ENCODE measurements at places on chromosomes 16 and 17. TPM values are rescaled to one million over a fixed set of nuclear protein-coding genes. Genes with fewer than 3 reads are reported as not detected.

Gene SLC12A3
- total RNA-seq, result not detected

GRCh38 chr17:69723741-69724140, 309.2 kb downstream of the MAP2K6 start:
- DNase-seq, result no peak

DNA sequence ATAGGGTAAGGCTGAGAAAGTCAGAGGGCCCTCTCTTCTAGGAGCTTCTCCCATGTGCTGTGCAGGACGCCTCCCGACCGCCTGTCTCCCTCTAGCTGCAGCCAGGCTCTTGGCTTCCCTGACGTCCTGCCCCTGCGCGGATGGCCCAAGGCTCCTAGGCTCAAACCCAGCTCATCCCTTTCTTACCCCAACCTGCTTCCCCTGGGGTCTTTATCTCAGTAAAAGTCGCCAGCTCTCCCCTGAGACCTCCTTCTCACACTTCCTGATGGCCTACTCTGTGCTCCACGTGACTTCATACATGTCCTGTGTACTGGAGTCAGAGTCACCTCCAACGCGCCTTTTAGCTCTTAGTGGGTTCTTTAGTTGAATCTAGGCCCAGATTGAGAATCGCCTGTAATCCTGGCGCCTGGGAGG, 1.1 kb upstream of the ZNF747 start:
- no peak for DNase-seq

GRCh38 chr16:79535130-79535529, 65.4 kb downstream of the MAF start:
- DNase-seq, result no peak

DNA sequence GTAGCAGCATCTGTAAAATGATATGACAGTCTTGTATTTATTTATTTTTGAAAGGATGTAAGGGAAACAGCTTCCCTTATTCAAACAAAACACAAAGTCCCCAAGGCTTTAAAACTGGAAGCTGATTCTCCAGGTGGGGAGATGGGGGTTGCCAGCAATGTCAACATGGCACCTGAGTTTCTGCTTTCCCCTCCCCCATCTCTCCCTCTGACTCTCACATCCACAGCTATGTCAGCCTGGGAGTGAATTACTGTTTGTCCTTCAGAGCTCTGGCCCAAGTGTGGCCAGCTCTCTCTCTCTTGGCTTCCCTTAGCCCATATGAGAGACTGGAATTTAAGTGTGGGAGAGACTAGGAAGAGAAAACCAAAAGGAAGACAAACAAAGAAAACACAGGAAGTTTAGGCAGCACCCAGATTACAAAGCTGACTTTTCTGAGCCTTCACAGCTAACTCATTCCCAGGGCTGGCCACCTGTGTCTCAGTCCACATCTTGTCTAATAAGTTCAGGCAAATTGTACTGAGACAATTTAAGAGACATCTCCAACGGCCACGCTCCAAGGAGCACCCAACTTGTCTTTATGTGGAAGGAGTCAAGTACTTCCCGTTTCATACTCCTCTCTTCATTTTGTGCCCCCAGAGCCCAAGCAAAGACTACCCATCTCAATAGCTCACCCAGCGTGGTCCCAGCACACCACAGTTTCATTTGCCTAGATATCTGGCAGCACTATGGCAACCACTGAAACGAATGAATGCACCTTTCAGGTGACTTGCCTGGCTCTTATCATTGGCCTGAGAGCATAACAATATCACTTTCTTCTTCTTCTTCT, 69.2 kb downstream of the SOX9 start:
- DNase-seq, result no peak

- no peak for DNase-seq
Measured at GRCh38 chr17:73616873-73617404, 27.3 kb downstream of the SDK2 start.

DNA sequence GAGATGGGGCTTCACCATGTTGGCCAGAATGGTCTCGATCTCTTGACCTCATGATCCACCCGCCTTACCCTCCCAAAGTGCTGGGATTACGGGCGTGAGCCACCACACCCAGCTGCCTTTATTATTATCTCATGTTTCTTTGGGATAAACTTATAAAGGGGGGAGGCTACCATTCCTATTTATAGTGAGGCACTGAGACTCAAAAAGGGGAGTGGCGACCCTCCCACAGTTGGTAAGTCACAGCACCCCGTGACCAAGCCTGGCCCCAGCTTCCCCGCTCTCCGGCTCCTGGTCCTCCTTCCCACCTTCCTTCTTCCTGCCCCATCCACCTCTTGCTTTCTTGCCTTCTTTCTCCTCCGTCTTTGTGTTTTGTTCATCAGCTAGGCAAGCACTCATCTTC, 5.2 kb downstream of the MYH3 start:
- no peak for DNase-seq

Gene TP53TG3B
- total RNA-seq, result not detected

DNA sequence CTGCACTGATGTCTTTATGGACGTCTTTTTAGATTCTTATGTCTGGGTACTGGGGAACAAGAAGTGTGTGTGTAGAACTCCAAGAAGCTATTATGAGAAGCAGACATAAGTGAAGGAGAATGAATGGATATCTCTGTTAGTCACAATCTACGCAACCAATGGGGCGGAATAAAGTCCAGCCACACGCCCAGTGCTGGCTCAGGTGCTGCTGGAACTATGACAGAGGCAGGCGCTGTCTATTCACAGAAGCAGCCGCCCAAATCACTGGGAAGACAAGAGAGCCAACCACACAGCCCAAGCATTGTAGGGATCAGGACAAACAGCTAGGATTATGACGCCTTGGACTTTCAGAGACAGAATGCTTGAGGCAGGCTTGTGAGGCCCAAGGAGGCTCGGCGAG, 43.9 kb upstream of the ICAM2 start:
- peak; percentile 37 for DNase-seq

- DNase-seq, result no peak
Measured at GRCh38 chr17:50562242-50563091, 2.0 kb downstream of the CACNA1G start.

DNA sequence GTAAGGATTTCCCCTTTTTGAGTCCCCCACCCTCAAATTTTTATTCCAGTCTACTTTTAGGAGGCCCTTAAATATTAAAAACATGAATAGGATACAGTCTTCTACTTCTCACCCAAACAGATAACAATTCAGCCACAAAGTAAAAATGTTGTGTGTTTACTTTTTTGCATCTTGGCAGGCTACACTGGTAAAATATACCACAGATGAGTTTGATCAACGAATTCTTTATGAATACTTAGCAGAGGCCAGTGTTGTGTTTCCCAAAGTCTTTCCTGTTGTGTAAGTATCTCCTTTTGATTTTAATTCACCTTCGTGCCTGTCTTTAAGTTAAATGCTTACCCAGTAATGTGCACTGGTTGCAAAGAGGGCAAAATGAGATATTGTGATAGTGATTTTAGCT, 34.4 kb upstream of the RAB11FIP4 start:
- DNase-seq, result no peak

DNA sequence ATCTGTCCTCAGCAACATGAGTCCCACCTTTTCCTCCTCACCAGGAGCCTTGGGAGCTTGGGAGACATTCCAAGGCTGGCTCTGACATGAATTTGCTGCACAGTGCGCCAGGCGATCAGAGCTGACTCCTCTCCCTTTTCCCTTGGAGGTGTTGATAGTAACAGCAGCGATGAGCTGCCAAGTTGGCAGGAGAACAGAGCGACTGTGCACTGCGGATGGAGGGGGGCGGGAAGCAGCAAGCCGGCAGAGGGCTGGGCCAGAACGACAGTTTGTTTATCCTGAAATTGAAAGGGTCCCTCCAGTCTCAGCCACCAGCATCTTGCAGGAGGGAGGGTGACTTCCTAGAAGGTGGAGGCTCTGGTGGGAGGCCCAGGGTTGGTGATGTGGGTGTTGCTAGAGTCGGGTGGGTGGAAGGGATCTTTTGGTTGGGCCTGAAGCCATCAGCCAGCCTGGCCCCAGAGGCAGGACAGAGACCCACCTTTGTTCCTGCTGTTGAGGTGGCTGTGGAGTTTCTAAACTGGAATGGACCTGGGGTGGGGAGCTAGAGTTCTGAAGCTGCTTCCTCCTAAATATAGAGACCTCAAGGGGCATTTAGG, 22.5 kb upstream of the DYNLL2 start:
- peak; percentile 16 for DNase-seq

Gene ITGB3
- 0.04 TPM for total RNA-seq

GRCh38 chr16:63890081-63890480, 1231.8 kb downstream of the CDH11 start:
- peak; percentile 58 for DNase-seq

GRCh38 chr17:60908324-60908723, 230.7 kb downstream of the BCAS3 start:
- no peak for DNase-seq

GRCh38 chr17:311119-311782, 41.4 kb downstream of the RPH3AL start:
- DNase-seq, result no peak

DNA sequence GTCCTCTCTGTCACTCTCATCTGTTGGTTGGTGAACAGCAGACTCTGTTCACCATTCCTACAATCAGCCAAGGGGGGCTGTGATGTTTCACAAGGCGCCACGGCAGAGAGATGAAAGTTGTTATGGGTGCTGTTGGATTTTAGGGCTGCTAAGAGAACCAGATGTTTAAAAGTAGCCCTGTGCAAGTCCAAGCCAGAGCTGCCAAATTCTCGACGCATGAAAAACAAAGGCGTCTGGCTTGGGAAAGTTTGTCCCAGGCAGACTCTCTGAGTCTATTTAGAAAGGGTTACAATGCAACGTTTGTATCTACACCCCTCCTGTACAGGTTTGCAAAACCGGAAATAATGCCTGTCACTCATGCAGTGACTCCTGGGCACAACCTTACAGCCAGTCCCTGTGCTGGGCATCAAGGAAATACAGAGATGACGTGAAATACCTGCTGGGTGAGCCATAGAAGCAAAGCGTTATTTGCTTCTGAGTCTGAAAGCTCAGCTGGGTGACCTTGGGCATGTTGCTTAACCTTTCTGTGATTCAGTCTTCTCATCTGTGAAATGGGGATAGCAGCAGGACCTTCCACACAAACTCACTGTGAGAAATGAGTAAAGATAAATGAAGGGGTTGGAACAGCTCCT, 74.8 kb downstream of the XYLT1 start:
- DNase-seq, result no peak

Gene GAA
- 8.1 TPM for total RNA-seq

Gene CAMKK1
- total RNA-seq, result 2.3 TPM

- DNase-seq, result no peak
Measured at GRCh38 chr16:83906683-83907082, 7.8 kb downstream of the MLYCD start.

DNA sequence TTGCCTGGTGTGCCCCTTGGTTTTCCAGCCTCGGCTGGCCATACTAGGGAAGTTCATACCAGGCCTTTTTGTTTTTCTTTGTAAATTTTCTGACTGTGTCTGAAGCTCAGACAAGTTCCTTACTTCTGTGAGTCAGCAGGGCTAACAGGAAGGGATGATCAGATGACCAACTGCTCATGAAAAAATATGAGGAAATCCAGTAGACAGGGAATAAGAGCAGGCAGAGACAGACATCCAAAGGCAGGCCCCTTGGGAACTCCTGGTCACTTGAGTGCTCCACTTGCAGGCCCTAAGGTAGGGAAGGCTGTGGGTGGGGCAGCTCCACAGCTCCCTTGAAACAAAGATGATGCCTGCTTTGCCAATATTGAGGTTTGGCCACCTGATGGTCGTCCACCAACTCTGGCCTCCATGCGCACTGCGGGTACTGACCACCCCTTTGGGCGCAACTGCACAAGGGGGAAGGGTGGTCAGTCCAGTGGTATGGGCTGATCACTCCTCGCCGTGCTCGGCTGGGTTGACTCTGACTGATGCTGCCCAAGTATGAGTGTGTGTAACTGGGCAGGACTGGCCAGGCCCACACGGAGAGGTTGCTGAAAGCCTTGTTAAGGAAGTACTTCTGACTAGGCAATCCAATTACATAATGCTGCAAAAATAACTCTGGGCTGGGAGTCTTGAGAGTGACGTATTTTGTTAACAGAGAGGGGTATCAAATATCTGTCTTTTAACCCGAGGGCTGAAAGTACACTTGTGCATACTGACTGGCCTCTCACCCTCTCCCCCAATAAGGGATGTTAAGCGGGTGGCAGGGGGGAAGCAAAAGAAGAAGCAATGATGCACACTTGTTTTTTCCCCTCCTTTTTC, 20.8 kb upstream of the ZFHX3 start:
- peak; percentile 85 for DNase-seq

Gene CA7
- not detected for total RNA-seq

DNA sequence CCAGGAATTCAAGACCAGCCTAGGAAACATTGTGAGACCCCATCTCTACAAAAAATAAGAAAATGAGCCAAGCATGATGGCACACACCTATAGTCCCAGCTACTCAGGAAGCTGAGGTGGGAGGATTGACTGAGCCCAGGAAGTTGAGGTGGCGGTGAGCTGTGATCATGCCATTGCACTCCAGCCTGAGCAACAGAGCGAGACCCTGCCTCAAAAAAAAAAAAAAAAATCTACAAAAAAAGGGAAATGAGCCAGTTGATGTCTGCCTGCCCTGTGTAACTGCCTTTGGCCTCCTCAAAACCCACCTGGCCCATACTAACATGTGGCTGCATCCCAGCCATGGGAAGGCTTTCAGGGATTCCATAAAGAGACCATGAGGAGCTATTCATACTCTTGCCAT, 4.5 kb downstream of the RANBP10 start:
- no peak for DNase-seq

- DNase-seq, result peak; percentile 55
Measured at GRCh38 chr17:43471585-43472160, 12.1 kb upstream of the DHX8 start.

GRCh38 chr16:80517846-80518245, 22.9 kb upstream of the DYNLRB2 start:
- no peak for DNase-seq

DNA sequence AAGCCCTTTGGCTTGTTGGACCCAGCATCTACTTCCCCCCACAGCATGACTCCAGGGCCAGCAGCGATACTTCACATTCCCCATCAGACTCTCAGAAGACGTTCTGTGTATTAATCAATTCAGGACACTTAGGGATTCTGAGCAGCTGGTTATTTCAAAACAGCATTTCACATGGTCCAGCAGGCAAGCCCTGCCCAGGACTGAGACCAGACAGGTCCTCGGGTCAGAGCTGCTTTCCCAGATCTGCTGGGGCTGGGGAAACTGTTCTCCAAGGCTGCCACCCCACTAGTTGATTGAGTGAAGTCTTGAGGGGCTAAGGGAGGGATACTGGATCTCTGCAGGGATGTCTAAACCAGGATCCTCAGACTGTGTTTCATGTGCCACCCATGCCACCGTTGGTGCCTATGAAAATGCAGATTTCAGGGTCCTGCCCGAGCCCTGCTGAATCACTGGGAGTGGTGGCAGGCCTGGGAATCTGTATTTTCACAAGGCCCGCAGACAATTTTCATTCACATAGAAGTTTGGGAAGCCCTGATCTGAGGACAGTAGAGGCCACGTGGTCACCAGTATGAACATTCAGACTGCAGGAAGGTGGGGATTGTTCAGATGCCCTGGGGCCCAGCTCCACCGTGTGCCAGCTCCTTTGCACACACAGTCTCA, 40.6 kb upstream of the CDH5 start:
- no peak for DNase-seq

All from foreskin keratinocyte (primary cell).